ENCODE measurements at places on chromosomes 7 and 10.
A peak's percentile ranks its signal among the peaks of the same experiment; 100 is the strongest.

DNA sequence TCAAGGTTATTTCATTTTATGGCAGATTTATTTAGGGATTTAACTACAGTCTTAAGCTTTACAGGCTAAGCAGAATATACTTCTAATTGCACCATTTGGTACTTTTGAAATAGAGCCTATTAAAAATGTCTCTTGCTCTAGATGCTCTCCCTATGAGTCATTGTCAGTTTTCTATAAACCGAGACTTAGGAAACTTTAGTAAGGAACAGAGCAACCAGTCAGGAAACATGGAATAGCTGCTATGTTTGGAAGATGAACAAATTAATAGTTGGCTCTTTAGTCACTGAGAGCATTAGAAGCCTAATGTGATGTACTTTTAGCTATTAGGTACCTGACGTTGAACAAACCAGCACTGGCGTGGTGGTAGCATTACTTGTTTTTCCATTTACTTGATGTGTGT lies 35.3 kb downstream of the INPP5F start:
- DNase-seq: no peak

GRCh38 chr7:155466814-155467733 lies 9.1 kb downstream of the EN2 start:
- no peak for DNase-seq

GRCh38 chr7:124030964-124031363 lies 1.9 kb downstream of the TMEM229A start:
- DNase-seq: no peak

DNA sequence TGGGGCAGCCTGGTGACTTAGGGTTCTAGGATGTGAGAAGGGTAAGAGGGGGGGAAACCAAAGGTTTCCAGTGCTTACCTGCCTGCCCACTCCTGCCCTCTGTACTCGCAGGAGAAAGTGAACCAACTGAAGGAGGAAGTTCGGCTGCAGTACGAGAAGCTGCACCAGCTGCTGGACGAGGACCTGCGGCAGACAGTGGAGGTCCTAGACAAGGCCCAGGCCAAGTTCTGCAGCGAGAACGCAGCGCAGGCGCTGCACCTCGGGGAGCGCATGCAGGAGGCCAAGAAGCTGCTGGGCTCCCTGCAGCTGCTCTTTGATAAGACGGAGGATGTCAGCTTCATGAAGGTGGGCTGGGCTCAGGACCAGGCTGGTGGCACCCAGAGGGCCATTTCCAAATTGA lies 10.7 kb downstream of the TRIM8 start:
- no peak for DNase-seq

DNA sequence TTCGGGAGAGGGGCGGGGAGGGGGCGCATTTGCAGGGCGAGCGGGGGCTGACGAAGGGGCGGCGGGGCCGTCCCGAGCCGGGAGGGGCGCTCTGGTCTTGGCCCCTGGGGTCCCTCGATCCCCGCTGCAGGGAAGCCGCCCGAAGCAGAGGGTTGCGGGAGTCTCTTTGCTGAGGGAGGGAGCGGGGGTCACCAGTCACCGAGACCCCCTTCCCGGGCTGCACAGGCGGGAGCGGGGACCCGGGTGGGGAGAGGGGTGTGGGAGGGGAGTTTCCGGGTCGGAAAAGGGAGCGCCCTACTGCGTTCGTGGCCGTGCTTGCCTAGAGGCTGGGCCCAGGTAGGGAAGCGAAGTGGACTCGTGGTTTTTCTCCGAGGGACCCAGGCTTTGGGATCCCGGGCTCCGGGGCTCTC lies 422 bp downstream of the AP1S1 start:
- no peak for DNase-seq

DNA sequence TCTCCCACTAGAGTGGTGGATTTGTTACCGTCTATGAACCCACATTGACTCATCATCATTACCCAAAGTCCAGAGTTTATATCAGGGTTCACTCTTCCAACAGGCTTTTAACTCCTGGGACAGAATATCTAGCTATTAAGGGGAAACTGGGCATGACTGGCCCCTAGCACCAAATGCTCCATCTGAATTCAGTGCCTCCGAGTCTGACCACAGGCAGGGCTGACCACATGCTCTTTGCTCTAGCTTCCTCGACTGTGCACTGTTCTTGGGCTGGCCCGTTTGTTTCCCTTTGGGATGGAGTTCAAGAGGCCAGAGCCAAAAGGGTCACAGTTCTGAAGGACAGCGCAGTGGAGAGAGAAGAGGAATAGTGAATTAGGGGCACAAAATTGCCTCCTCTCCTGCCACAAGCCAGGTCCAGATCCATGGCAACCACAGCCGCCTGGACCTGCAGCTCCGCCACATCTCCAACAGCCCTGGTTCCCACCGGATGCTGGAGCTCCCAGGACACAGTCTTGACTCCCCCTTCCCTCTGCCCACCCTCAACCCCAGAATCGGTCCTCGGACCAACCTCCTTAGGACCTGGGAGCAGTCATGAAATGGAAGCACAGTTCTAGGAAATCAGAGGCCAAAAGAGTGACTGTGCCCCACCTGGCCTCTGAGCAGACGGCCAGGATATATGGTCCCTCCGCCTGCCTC lies 16.2 kb downstream of the CAMK2G start:
- no peak for DNase-seq

- DNase-seq: no peak
Observed at GRCh38 chr7:149586646-149587645, 89.3 kb upstream of the ZNF746 start.

- DNase-seq: no peak
Observed at GRCh38 chr7:42981601-42982000, 49.4 kb downstream of the MRPL32 start.

DNA sequence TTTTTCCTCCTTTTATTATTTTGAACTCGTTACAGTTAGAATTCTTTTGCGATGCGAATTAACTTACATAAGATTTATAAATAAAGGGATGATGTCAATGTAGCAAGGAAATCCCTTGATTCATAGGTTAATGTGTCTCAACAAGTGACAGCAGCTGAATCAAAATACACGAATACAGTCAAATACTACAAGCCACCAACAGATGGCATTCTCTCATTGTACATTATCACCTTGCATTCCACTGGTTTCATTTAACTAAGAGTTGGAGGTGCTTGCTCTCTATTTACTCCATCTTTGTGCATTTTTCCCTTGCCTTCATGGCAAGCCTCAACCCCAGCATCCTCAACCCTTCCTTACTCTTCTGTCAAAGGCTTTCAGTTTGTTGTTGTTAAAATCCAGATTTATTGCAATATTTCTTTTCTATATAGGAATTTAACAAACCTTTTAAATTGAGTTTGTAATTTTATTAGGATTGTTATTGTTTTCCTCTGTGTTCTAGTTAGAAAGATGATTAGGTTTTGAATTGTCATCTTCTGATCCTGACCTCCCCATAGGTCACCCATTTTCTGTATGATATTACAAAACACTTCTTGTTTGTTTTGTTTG lies 78.3 kb downstream of the SLC25A40 start:
- peak; percentile 31 for DNase-seq

- DNase-seq: no peak
Observed at GRCh38 chr7:80459776-80460510, 51.9 kb downstream of the GNAT3 start.

GRCh38 chr7:1659696-1660095 lies 10.4 kb upstream of the ELFN1 start:
- DNase-seq: no peak

- no peak for DNase-seq
Observed at GRCh38 chr7:69615685-69616084, 17.4 kb downstream of the AUTS2 start.

DNA sequence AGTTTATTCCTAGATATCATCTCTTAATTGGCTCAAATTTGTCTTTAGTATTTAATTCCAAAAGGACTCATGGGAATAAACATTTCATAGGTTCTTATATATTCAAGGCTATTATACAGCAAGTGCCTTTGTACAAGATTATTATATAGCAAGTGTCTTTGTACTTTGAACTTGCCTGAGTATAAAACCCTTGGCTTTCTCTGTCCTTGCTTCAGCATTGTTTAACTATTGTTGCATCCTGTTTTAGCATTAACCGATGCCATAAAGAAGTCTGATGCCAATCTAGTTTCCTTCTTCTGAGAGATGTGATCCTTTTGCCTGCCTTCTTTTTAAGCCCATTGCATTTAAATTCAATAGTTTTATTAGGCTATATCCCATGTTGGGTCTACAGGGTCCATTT lies 270.0 kb downstream of the NEBL start:
- no peak for DNase-seq

GRCh38 chr7:102875700-102876295 lies 37.0 kb upstream of the LRRC17 start:
- no peak for DNase-seq

DNA sequence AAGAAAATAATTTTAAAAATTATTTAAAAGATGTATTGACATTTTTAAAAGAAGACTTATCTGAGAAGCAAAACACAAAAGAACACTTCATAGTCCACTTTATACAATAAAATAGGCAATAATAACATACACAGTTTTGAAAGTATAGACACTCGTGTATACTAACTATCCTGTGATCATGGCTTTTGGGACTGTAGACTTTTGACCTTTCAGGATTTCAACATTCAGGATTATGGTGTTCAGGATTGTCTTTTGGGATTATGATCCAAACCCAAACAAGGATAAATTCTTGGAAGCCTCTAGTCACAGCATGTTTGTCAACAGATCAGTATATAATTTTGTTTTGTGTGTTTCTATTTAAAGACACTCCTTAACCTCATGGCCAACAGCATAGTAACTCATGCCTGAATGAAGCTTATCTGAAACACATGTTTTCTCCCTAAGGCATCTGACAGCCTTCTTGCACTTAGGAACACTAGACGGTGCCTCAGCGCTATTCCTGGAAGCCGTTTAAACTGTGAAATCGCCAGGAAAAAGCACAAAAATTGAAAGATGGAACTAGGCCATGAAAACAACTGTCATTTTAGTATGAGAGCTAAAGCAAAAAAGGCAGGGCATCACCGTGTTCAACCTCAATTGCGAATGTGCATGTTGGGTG lies 29.9 kb downstream of the GSAP start:
- DNase-seq: no peak

- DNase-seq: no peak
Observed at GRCh38 chr7:30226614-30227268, 57.7 kb upstream of the ZNRF2 start.

DNA sequence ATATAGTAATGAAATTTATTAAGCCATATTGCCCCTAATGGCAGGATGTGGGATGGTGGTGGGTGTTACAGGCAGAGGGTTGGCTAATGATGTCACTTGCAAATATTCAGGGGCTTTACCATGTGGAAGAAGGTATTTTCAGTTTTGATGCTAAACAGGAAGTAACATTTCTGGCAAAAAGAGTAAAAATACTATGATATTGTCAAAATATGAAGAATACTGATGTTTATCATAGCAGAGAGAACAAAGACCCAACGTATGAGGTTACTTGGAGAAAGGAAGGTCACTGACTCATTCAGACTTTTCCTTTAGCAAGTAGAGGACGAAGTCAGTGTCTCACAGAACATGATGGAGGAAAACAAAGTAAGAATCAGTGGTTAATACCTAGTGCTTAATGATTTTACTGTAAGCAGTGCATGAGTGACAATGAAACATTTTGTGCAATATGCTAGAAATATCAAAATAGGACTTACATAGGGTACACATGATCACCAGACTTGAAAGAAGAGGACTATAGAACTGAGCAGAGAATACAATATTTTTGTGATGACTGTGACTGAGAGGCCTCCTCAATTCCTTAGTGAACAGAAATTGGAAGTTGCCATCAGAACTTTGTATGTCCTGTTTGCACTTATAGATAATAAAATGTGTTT lies 89.7 kb upstream of the STEAP4 start:
- DNase-seq: no peak

GRCh38 chr10:79248341-79249185 lies 98.7 kb upstream of the PPIF start:
- no peak for DNase-seq

GRCh38 chr7:149166630-149167352 lies 19.5 kb downstream of the ZNF398 start:
- no peak for DNase-seq

DNA sequence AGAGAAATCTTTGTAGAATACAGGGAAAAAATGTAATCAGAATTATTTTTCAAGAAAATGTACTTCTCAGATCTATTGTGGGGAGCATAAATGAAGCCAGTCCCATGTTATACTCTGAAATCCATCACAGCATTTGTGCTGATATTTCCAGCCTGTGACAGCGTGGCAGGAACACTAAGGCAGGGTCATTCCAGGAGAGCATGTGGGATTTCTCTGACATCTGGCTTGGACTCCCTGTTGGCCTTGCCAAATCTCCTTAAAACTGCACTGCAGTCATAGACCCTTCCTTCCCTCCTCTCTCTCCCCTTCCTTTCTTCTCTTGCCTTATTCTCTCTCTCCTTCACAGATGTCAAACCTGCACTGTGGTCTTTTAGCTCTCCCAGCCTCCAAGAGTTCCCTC lies 6.5 kb upstream of the TSPAN13 start:
- DNase-seq: no peak

DNA sequence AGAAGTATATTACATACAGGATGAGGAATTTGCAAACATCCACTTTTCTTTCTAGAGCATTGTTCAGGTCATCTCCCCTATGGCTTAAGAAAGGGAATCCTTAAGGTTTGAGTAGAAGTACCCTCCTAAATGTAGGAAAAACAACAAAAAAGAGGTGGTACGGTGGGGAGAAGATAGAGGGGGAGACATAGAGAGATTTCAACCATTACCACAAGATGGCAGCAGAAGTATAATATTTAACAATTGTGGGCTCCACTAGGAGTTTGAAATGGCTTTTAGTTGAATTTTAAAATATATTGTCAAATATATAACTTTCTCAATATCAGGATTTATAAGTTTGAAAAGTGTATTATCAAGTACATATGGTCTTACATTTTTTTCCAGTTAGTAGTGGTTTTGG lies 72.7 kb upstream of the PRKG1 start:
- DNase-seq: no peak

GRCh38 chr7:67344481-67345193 lies 348.0 kb downstream of the TYW1 start:
- DNase-seq: no peak

GRCh38 chr7:142557971-142558582 lies 191.2 kb upstream of the PRSS1 start:
- peak; percentile 29 for DNase-seq

GRCh38 chr10:86392723-86393094 lies 26.1 kb upstream of the GRID1 start:
- DNase-seq: no peak

DNA sequence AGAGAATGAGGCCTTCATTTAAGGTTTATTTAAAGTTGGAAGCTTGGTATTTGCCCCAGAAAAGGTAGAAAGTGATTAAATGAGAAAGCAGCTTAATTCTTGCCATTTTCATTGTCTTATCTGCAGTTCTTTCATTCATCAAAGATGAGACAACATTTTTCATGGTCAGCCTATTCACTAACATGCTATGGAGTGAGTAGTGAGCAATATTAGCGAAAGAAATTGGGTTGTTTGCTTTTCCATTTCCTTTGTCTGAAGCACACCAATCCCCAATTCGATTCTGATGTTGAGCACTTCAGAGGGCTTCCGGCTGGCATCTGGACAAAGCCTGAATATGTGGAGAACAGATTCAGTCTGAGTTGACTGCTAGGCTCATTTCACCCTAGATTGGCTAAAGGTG lies 317.2 kb downstream of the BBS9 start:
- DNase-seq: no peak

Measured in CD8-positive, alpha-beta memory T cell (primary cell).